Stimulated activated CD8-positive, alpha-beta memory T cell treated with anti-CD3 and anti-CD28 coated beads, Interleukin-4, amount 100 ng/mL, for 4 hours (primary cell): ENCODE measurements at places on chromosomes 1 and 21.

DNA sequence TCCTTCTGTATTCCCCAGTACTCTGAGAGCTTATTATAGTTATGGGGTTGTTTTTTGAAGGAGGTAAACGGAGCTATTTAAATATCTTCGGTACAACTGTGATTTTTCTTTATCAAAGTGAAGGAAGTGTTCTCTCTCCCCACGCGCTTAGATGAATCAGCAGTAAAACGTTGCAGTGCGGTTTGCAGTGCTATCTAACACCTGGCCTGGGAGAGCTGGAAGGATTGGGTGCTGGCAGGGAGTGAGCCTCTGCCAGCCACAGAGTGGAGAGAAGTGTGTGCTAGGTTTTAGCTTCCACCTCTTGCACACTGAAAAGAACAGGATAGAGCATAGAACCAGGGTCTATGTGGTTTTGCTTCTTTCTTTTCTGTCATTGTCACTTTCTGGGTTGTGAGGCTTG is 165.9 kb downstream of the SDCCAG8 start:
- no peak for DNase-seq

GRCh38 chr1:210332233-210332632 is 3.5 kb downstream of the HHAT start:
- DNase-seq = no peak

- no peak for DNase-seq
These were observed 236.8 kb downstream of the SMYD3 start for GRCh38 chr1:246270236-246270635.

DNA sequence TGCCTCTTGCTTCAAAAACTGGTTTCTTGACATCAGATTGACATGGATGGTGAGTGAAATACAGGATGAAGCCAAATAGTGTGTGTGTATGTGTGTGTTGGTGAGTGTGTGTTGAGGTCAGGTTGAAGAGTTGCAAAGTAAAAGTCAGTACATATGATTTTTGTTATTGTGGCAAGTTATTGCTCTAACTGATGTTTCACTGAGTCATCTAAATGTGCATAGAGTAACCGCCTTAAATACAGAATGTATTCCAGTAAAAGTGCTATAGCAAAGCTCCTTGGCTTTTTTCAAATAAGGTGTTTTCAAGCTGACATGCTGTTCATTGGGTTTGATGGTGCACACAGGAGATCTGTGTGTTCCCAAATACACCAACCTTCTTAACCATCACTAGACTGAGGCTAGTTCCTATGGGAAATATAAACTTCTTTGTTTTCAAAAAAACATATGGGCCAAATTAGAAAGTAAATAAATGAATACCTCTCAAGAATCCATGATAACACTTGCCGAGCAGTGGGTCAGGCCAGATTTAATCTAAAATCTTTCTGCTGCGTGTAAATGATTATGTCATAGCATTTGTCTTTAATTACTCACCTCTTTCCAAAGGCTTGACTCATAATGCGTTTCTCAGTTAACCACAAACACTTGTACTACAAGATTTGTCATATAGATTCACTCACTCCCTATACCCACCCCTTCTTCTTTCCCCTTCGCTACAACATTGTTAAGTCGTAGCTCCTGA is 151.1 kb downstream of the LYPLAL1 start:
- DNase-seq = no peak

- DNase-seq = no peak
These were observed 5.9 kb upstream of the ATXN7L2 start for GRCh38 chr1:109477821-109478220.

DNA sequence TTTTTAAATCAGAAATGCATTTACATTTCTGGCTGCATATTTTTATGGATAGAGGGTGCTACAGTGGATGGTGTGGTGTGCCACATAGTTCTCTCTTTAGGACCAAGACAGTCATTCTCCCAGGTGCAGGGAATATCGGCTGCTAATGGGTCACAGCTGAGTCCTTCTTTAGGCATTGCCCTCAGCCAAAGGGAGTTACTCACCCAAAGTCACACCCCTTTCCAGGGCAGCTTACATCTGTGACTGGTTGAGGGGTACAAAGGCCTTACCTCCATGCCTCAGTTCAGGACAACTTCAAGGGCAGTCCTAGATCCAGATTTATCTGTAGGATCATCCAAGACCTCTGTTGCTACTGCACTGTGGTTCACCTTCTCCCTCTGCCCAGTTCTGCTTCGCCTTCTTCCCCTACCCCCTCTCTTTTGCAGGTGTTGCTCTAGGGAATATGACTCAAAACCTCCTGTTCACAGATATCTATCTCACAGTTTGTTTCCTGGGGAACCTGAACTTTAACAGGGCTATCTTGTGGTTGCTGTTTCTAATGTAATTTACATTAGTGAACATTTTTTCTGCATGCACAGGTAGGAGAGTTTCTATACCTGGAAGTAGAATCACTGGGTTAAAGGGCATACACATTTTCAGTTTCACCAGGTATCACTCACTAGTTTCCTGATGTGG is 413.9 kb downstream of the RPS6KC1 start:
- no peak for DNase-seq

DNA sequence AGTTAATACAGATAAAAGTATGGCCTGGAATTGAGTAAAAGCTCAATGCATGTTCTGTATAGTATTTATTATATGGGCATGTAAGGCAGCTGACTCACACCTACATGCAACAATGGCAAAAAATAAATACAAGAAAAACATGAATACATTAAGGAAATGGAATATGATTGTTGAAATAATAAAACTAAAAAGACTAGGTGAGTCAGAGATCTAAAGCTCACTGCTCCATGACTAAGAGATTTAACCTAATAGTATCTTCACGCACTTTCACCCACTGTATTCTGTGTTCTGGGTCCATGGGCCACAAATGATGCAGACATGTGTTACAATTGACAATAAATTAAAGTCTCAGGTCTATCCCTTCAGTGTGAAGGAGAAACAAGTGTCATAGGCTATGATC is 607.0 kb downstream of the AGBL4 start:
- DNase-seq = no peak

- no peak for DNase-seq
These were observed 5.3 kb downstream of the C1orf159 start for GRCh38 chr1:1110561-1110971.

DNA sequence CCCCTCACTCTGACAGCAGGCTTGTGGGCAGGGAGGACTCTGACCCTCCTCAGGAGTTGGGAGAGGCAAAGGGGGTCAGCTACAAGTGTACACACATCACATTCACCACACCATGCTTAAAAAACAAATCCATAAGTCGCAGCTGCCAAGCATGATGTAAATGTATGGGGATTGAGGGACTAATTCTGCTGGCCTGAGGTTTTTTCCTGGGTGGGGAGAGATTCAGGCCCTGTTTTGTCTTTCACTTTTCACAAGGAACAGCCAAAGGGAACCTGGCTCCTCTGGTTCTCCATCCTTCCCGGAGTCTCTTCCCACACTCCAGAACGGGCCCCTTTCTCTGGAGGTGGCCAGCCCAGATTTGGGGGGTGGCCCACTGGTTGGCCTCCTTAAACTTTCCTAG is 1.3 kb upstream of the MTARC2 start:
- DNase-seq = no peak

DNA sequence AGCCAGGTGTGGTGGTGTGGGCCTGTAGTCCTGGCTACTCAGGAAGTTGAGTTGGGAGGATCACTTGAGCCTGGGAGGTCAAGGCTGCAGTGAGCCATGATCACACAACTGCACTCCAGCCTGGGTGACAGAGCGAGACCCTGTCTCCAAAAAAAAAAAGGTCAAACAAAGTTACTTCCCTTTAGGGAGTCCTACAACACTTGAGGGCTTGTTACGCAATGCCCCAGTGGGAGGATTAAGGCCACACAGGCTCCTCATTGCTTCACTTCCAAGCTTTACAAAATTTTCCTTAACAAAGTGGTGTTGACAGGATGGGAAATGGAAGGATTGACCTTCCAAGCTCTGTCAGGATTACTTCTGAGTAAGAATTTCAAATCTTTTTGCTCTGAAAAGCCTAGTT is 6.2 kb upstream of the EXTL1 start:
- DNase-seq = no peak
